ENCODE measurements at places on chromosomes 16 and 17.

GRCh38 chr16:27234603-27235002 lies 31.3 kb downstream of the KDM8 start:
- no peak for DNase-seq

- no peak for DNase-seq
Measured at GRCh38 chr17:62678214-62678919, 50.9 kb downstream of the MRC2 start.

- no peak for DNase-seq
Measured at GRCh38 chr17:79561486-79562133, 49.2 kb downstream of the RBFOX3 start.

DNA sequence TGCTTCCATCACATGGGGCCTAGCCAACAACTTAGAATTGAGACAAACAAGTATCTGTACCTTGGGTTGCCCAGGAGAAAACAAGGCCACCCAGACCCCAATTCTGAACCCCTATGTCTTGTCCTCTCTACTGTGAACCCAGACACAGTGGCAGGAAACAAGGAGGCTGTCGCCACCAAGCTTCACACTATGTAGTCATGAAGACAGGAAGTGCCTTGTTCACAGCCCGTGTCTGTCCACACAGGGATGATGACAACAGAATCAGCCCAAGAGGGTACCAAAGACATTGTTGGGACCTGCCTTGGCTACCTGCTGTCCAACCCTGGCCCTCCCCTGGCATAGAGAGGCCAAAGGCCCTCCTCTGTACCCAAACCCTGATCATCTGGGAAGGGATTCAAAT lies 84.8 kb downstream of the CDYL2 start:
- no peak for DNase-seq

GRCh38 chr16:72199761-72200337 lies 27.9 kb upstream of the PMFBP1 start:
- no peak for DNase-seq

DNA sequence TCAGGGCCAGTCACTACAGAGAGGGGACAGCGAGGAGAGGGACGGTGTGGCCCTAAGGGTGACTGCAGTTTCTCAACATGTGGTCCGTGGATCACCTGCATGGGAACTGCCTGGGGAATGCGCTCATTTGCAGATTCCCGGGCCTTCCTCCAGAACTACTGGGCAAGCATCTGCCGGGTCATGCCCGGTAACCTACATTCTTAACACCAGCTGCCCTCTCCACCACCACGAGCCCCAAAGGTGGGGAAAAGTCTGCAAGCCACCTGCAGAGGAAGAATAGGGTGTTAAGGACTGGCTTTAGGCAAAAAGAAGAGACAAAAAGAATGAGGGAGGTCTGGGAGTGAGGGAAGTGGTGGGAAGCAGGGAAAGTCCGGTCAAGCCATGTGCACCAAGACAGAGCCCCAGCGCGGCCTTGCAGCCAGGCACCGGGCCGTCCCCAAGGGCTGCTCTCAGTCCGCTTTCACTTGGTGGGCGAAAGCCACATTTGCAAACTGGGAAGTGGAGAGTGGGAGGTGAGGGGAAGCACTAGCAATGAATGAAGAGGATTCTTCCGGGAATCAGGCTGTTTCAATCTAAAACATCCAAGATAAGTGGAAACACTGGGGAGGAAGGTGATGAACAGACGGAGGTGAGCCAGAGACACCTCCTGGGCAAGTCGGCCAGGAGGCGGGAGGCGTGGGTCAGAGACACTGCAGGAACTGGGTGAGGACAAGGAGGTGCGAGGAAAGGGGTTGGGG lies 70.3 kb downstream of the N4BP1 start:
- no peak for DNase-seq

- DNase-seq: no peak
Measured at GRCh38 chr16:8720080-8720966, 45.9 kb downstream of the ABAT start.

DNA sequence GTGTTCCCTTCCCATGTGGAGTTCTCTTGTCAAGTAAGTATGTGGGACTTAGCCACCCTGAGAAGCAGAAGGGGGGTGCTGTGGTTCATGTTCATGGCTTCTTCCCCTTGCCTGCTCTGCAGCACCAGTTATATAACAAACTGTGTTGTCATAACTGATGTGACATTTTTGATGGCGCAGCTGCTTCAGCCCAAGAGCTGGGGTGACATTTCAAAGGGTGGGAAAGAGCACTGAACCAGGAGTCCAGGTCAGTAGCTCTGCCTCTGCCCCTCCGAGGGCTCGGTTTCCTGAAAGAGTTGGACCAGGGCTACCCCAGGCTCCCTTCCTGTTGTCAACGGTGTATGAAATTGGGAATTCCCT lies 7.4 kb downstream of the GNAO1 start:
- no peak for DNase-seq

- no peak for DNase-seq
Measured at GRCh38 chr16:22813948-22814710, at the start of gene HS3ST2. Gene HS3ST2, plus strand, starts transcription at chr16:22814162. Its CDS starts 449 bp downstream, at chr16:22814611.

DNA sequence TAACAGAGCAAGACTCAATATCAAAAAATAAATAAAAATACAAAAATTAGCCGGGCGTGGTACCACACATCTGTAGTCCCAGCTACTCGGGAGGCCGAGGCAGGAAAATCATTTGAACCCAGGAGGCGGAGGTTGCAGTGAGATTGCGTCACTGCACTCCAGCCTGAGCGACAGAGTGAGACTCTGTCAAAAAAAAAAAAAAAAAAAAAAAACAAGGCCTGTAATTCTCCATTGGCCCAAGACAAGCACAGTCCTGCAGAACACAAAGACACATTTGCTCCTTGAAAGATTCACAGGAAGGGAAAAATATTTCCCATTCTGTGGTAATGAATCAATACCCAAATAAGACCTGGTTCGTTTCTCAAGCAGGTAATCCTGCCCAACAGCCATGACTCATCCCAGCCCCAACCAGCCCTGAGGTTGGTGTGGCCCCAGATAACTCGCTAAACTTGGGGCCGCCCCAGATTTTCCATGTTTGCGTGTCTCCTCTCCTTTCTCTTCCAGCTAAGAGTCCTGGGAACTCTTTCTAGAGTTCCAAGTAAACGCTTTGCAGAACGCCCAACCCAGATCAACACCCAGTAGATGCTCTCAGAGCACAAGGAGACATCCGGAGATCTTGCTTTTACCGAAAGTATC lies 40.3 kb upstream of the SNN start:
- DNase-seq: no peak

DNA sequence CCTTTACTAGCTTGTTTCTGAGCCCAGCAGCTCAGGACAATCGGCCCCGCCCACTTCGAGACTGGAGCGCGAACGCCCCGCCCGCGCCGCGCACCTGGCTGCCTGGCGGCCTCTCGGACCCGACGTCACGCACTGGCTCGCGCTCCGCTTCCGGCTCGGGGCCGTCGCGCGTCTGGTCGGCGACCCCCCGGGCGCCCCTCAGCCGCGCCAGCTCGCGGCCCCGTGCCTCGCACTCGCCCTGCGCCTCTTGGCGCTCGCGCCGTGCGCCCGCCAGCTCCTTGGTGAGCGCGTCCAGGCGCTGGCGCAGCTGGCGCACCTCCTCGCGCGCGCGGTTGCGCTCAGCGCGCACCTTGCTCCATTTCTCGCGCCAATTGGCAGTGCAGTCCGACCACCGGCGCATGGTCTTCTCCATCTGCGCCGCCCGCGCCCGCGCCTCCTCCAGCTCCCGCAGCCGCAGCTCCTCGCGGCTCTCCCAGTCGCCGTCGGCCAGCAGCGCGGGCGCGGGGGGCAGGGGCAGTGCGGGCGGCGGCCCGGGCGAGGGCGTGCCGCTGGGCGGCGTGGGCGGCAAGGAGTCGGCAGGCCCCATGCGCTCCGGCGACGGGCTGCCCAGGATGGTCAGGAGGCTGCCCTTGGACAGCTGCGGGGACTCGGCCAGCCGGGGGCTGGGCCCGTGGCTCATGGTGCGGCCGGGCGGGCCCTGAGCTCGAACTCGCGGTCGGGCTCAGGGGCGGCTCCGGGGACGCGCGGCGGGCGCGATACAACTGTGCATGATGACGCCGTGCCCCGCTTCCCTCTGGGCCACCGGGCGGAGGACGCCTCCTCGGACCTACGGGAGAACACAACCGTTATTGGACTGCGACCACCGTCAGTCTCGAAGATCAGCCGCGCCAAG lies 7.6 kb downstream of the CCDC102A start:
- DNase-seq: no peak

- DNase-seq: no peak
Measured at GRCh38 chr17:65446043-65446442, 115.4 kb downstream of the AXIN2 start.

GRCh38 chr16:4599545-4599944 lies 15.1 kb downstream of the UBALD1 start:
- no peak for DNase-seq

- DNase-seq: no peak
Measured at GRCh38 chr16:86481607-86482006, 28.7 kb upstream of the FOXF1 start.

GRCh38 chr17:3719265-3719664 lies 4.4 kb upstream of the HASPIN start:
- no peak for DNase-seq
